Adrenal gland (tissue), 19 donors: ENCODE measurements at places on chromosomes 4 and X.
A peak's percentile ranks its signal among the peaks of the same experiment; 100 is the strongest.

GRCh38 chr4:165209796-165210195, 2.4 kb downstream of the KLHL2 start:
- DNase-seq, result no peak

DNA sequence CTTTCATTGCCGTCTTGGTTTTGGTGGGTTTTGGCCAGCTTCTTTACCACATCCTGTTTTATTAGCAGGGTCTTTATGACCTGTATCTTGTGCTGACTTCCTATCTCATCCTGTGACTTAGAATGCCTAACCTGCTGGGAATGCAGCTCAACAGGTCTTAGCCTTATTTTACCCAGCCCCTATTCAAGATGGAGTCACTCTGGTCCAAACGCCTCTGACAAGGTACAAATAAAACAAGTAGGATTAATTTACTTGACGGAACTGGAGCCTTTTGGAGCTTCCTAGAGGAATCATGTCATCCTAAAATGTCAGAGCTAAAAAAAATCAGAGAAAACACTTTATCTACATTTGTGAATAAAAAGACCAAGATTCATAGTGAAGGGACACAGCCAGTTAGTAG, 66.2 kb upstream of the ATXN3L start:
- DNase-seq, result no peak

- DNase-seq, result no peak
Observed at GRCh38 chr4:57220172-57220571, 110.0 kb upstream of the IGFBP7 start.

GRCh38 chrX:50941638-50942037, 31.1 kb downstream of the BMP15 start:
- peak; percentile 1 for DNase-seq

DNA sequence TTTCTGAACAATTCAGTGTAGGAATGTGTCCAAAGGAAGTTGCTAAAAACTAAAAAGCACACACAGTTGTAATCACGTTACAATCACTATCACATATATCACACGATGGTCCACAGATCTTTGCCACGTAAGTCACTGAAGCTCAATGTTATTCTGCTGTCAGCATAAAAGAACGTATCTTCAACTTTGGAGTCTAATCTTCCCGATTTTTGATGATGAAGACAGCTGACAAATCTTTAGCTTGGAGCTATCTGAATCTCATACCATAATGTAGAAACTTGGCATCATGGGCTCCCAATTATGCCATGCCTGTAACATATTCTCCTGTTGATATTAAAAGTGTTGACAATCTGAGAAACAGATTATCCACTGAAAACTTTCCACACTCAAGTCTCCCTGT, 158.4 kb downstream of the UBE2NL start:
- DNase-seq, result no peak

DNA sequence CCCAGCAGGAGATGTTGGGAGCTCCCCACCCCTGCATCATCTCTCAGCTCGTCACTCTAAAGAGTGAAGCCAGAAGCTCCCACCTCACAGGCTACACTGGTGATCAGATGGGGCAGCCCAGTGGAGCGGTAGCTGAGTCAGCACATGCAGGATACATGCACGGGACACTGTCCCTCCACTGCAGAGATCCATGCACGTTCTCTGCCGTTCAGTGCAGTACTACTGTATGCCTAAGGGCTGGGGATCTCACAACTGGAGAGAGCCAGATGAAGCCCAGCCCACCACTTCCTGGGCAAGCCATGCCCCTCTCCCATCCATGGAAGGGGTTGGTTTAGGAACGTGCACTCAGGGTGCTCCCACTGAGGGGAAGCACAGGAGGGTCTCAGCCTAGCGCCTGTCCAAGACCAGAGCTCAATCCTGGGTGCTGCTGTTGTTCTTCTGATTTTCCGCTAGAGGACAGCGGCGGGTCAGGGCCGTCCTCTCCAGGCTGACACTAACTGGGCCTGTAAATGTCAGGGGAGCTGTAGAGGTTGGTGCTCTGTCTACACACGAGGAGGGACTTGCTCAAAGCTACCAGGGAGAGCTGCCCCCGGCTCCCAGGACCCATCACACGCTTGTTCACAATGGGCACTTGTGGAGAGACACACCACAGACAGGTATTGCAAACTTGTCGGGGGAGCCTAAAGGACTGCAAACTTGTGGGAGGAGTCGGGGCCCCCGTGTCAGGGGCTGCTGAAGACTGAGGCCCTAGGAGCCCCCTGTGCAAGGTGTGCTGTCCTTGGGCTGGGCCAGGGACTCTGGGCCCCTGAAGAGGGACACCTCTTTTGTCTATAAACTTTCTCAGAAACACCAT, 18.2 kb upstream of the ABLIM2 start:
- DNase-seq, result peak; percentile 64

- no peak for DNase-seq
Observed at GRCh38 chr4:6386091-6386490, 86.3 kb downstream of the PPP2R2C start.

- DNase-seq, result no peak
Observed at GRCh38 chr4:112736718-112737135, 99.8 kb downstream of the LARP7 start.

- no peak for DNase-seq
Observed at GRCh38 chr4:68272860-68273259, 27.4 kb upstream of the TMPRSS11B start.

GRCh38 chrX:51795136-51795535, 51.9 kb downstream of the GSPT2 start:
- no peak for DNase-seq

DNA sequence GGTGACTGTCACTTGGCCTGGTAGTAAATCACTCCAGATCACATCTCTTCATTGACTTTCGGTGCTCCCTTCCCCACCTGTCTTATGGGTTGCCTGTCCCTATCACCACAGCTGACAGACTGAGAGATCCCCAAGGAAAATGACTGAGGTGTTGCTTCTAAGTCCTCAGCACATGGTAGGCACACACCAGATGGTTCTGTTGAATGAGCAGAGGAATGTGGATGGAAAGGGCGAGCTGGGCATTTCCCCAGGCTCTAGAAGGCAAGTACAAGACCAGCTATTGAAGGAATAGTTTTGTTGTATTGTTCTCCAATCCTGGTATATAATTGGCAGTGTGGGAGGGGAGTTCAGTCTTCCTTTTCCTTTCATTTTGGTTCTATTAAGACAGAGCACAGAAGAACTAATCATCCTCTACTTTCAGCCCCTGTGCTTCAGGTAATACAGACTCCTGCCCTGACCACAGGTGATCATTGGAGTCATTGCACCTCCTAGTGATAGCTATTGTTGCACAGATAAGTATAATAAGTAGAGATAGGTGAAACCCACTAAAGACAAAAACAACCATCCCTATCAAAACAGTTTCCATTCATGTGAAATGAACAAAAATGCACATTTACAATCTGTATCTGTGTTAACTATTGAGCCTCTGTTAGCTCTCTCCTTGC, 158.6 kb downstream of the TRAM1L1 start:
- DNase-seq, result no peak

- no peak for DNase-seq
Observed at GRCh38 chrX:118530219-118530911, 34.8 kb downstream of the DOCK11 start.

DNA sequence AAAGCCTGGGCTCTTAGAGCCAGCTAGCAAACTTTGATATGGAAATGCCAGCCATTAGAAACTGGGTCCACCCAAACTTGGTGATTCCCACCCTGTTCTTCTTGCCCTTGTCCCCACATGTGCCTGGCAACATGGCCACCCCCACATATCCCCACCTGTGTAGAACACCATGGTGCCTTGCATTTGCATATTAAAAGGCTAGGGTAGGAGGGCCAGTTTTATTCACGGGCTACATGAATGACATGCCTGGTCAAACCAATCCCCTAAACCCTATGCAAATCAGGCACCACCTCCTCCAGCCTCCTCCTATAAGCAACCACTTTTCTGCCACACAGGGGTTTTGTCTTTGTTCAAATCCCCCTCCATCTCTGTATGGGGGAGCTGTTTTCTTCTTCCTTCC, 104.9 kb downstream of the CLNK start:
- no peak for DNase-seq

DNA sequence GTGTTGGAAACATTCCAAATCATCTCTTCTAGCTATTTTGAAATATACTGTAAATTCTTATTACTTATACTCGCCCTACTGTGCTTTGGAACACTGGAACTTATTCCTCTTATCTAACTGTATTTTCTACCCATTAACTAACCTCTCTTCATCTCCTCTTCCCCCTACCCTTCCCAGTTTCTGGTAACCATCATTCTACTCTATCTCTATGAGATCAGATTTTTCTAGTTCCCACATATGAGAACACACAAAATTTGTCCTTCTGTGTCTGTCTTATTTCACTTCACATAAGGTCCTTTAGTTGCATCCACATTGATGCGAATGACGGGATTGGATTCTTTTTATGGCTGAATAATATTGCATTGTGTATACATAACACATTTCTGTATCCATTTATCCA, 1003.8 kb upstream of the INTU start:
- no peak for DNase-seq

GRCh38 chr4:156169011-156169410, 215.3 kb upstream of the CTSO start:
- DNase-seq, result no peak

- no peak for DNase-seq
Observed at GRCh38 chr4:40363945-40364344, 28.8 kb downstream of the CHRNA9 start.

- DNase-seq, result peak; percentile 55
Observed at GRCh38 chr4:8192748-8193738, 6.0 kb upstream of the SH3TC1 start.

DNA sequence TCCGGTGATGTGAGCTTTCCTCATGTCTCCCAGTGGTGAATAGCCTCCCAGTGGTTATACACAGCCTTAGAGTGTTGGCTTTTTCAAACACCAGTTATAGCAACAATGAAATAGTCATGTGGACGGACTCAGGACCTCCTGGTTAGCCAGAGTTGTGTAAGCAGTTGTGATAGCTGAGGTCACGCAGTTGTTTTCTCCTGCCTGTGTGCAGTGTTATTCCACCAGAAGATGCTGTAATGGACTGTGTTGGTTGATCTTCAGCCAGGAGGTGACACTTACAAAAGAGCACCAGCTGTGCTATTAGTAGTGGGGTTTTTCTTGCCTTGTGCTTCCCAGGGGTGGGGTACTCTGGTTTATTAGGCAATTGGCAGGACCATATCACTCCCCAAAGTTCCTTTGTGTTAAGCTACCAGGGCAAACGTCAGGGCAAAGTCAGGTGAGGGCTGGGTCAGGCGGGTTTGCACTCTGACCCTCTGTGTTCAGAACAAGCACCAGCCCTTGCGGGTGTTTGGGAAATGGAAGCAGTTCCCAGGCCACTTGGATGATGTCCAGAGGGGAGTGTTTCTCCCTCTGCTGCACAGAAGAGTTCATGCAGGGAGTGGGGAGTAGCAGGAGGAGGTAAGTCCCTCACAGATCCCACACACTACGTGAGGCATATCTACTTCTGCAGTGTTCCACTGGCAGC, 252.6 kb downstream of the TMEM47 start:
- no peak for DNase-seq

GRCh38 chr4:184548316-184548647, 73.9 kb upstream of the IRF2 start:
- DNase-seq, result no peak
